ENCODE measurements at places on chromosomes 7 and 10.

- no peak for DNase-seq
These were observed at the start of gene CACNA2D1 for GRCh38 chr7:82443547-82444219. Gene CACNA2D1 (minus strand): TSS chr7:82443777.

DNA sequence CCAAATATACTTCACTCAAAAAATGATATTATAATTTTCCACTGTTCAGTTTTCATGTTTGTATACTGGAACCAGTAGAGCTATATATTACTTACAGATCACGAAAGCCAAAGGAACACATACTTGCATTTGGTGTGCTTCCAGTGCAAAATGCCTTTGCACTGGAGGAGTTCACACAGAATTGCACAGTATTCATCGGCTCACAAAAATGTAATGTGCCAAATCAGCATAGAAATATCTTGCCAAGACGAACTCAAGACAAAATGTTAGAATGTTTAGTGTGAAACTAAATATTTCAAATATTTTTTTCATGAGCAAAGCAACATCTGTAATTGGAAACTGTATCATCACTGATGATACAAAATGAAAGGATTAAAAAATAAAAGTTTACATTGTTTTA lies 646.2 kb upstream of the SEMA3D start:
- no peak for DNase-seq

- no peak for DNase-seq
These were observed 873.9 kb upstream of the MBL2 start for GRCh38 chr10:53646525-53646924.

- DNase-seq = no peak
These were observed 124.4 kb upstream of the TCERG1L start for GRCh38 chr10:131435760-131436457.
